Fibroblast of villous mesenchyme (primary cell): ENCODE measurements at places on chromosomes 1 and 21. TPM values are rescaled to one million over a fixed set of nuclear protein-coding genes. Genes with fewer than 3 reads are reported as not detected.

The UBAP2L gene
- 79.6 and 126 TPM in 2 replicates for total RNA-seq

The TNNI3K gene
- total RNA-seq: 1.3 TPM in 1 of 2 replicates, not detected in the other

The TIMM17A gene
- 58.9 and 94.1 TPM in 2 replicates for total RNA-seq

The CLCA4 gene
- total RNA-seq: not detected in 2 replicates

The KCNT2 gene
- 3.2 and 7.3 TPM in 2 replicates for total RNA-seq

The TCHHL1 gene
- total RNA-seq: not detected in 2 replicates

The PCAT6 gene
- 0.64 TPM in 1 of 2 replicates, not detected in the other for total RNA-seq

The KISS1 gene
- 5.6 and 11.0 TPM in 2 replicates for total RNA-seq

The ALDH9A1 gene
- 68.3 and 105 TPM in 2 replicates for total RNA-seq

The CR1L gene
- not detected in 2 replicates for total RNA-seq

The LRRIQ3 gene
- total RNA-seq: 0.32 and 1.7 TPM in 2 replicates

The SPRR3 gene
- total RNA-seq: not detected in 2 replicates

The BCL2L15 gene
- total RNA-seq: under 0.01 and 0.32 TPM in 2 replicates

The PGLYRP3 gene
- total RNA-seq: not detected in 2 replicates

The RALGPS2 gene
- total RNA-seq: 38.0 and 41.6 TPM in 2 replicates

The TLCD4 gene
- 0.32 and 0.86 TPM in 2 replicates for total RNA-seq

The FAM76A gene
- total RNA-seq: 16.0 and 20.0 TPM in 2 replicates

The CYP4B1 gene
- total RNA-seq: not detected in 2 replicates

The SAMD13 gene
- under 0.01 and 0.64 TPM in 2 replicates for total RNA-seq

The BACE2 gene
- total RNA-seq: 3.0 and 7.1 TPM in 2 replicates

The RAVER2 gene
- 7.1 and 9.1 TPM in 2 replicates for total RNA-seq

The KRTAP13-1 gene
- total RNA-seq: not detected in 2 replicates

The ADAM30 gene
- under 0.01 TPM in 1 of 2 replicates, not detected in the other for total RNA-seq

The MROH9 gene
- under 0.01 TPM in 2 replicates for total RNA-seq

The AADACL4 gene
- total RNA-seq: 0.43 TPM in 1 of 2 replicates, not detected in the other

The GNAT2 gene
- total RNA-seq: under 0.01 and 0.43 TPM in 2 replicates

The LTN1 gene
- total RNA-seq: 30.0 and 45.8 TPM in 2 replicates

The OR6N1 gene
- not detected in 2 replicates for total RNA-seq

The LCE1C gene
- total RNA-seq: not detected in 2 replicates

The CASQ2 gene
- total RNA-seq: not detected in 2 replicates

The KLHL20 gene
- total RNA-seq: 20.9 and 33.2 TPM in 2 replicates

The RGS7 gene
- total RNA-seq: under 0.01 and 0.43 TPM in 2 replicates

The METTL18 gene
- total RNA-seq: 5.5 and 6.5 TPM in 2 replicates
